ENCODE measurements at places on chromosomes 2 and 18.

DNA sequence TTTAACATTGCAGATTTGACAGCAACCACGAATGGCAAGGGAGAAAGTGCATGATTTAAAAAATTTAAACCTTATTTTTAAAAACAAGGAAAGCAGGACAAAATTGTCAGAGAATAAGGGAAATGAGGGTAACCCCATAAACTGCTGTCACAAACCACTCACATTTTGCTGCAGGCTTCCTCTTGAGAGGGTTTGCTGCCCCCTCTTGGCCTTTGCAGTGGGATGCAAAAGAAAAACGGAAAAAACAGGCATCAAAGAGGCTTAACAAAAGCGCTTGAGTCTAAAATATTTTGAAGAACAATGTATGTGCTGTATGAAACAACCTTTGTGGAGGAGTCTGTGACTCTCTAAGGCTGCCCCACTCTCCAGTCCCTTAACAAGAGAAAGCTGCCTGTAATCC lies 91.6 kb downstream of the TMX3 start:
- DNase-seq = no peak

GRCh38 chr18:78681396-78681795 lies 298.2 kb upstream of the SALL3 start:
- DNase-seq = no peak

GRCh38 chr18:9519399-9519798 lies 44.1 kb downstream of the RALBP1 start:
- DNase-seq = no peak

DNA sequence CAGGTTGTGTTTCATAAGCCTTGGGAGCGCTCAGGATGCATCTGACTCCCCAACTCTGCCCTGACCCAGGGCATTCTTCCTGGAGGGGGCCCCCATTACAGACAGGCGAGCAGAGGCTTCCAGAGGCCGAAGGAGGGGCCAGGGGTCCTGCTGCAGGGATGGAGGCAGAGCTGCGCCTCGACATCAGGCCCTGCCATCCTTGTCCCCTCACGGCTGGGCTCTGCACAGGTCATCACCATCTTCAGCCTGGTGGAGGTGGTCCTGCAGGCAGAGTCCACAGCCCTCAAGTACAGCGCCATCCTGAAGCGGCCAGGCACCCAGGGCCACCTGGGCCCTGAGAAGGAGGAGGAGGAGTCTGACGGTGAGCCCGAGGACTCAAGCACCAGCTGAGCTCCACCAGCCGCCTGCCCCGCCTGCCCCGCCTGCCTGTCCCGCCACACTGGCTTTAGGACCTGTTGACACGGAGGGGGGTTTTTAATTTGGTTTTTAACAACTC lies 42.3 kb upstream of the ALPP start:
- DNase-seq = no peak

GRCh38 chr18:29651122-29651680 lies 1391.3 kb downstream of the DSC3 start:
- no peak for DNase-seq

DNA sequence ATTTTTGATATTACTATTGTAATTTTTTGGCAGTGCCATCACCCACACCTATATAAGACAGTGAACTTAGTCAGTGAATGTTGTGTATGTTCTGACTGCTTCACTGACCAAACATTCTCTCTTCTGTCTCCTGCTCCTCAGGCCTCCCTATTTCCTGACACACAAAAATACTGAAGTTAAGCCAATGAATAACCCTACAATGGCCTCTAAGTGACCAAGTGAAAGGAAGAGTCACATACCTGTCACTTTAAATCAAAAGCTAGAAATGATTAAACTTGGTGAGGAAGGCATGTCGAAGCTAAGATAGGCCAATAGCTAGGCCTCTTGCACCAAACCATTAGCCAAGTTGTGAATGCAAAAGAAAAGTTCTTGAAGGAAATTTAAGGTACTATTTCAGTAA lies 151.9 kb downstream of the RND3 start:
- DNase-seq = no peak

- no peak for DNase-seq
Measured at GRCh38 chr2:208916881-208917280, 507.0 kb upstream of the MAP2 start.

GRCh38 chr18:33372442-33372841 lies 68.1 kb downstream of the CCDC178 start:
- no peak for DNase-seq

GRCh38 chr2:73202156-73203054 lies at the start of gene NOTO:
TSS of gene NOTO (plus strand) at chr2:73202574. CDS start at chr2:73202667, 93 bp downstream.
- DNase-seq = no peak

DNA sequence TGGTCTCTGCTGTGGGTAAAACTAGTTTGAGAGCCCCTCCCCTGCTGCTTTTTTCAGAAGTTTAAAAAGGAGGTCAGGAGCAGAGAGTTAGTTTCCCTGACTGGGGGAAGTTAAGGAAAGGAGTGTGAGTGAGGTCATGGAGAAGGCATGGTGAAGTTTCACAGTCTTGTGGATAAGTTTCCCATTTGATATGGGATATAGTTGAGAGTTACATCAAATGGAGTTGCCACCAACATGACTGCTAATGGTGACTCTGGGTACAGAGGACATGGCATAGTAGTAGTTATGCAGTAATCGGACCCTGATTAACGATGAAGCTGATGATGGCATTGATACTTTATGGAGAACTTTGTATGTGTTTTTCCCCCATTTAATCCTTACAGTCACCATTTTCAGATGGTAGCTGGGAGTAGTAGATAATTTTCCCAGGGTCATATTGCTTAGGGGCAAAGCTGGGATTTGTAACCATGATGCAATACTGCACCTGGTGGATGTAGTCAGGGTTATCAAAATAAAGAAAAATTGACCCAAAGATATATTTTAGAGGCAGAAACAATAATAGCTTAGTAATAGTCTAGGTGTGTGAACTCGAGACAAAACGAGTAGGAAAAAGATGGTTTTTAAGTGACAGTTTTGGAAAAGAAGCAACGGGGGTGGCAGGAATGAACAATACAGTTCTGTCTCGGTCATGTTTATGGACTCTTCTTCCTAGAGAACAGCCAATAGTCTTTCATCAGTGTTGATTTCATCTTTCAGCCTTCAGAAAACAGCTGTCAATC lies 74.6 kb downstream of the FMNL2 start:
- no peak for DNase-seq

- no peak for DNase-seq
Measured at GRCh38 chr2:20370191-20370590, 19.5 kb upstream of the PUM2 start.

DNA sequence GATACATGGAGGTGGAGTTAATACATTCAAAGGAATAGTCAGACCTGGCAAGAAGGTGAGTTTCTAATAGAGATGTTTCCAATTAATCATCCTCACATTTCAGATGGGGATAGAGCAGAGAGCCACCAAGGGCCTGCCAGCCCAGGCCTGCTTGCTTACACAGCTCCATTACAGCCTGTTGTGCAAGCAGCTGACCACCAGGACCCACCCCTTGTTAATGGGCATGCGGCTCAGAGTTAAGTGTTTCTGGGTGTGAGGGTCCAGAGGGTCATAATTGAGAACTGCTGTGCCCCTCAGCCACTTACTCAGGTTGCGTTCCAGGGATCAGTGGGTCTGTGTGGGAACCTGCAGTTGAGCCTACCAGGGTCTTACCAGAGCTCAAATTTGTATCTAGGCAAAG lies 199.8 kb downstream of the AGPS start:
- DNase-seq = no peak

GRCh38 chr2:53455094-53455493 lies 312.5 kb upstream of the CHAC2 start:
- DNase-seq = no peak

DNA sequence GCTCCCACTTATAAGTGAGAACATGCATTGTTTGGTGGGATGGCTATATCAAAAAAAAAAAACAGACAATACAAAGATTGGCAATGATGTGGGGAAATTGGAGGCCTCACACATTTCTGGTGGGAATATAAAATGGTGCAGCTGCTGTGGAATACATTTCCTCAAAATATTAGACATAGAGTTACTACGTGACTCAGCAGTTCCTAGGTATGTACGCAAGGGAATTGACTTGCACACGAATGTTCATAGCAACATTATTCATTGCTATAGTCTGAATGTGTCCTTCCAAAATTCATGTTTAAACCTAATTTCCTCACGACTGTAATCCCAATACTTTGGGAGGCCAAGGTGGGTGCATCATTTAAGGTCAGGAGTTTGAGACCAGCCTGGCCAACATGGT lies 2.3 kb upstream of the ARHGEF33 start:
- no peak for DNase-seq

- DNase-seq = no peak
Measured at GRCh38 chr2:140873915-140874531, 1256.8 kb downstream of the LRP1B start.

DNA sequence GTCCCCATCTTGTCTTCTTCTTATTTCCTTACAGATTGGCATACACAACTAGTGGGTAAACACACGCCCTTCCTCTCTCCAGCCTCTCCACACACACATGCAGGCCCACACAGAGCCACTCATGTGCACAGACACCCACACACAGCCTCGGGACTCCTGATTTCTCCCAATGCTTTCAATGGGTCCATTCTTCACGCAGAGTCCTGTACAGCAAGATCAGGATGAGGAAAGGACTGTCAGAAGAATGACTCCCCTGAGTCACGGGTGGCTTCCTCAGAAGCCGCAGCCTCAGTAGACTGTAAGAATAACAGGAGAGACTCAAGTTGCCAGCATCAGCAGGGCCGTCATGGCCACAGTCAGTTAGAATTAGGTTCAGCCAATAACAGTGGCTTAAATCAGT lies 109.1 kb upstream of the GLI2 start:
- DNase-seq = no peak
